ENCODE measurements at places on chromosomes 16 and 17. TPM values are rescaled to one million over a fixed set of nuclear protein-coding genes. Genes with fewer than 3 reads are reported as not detected.

Gene FOXF1
- total RNA-seq = not detected

Gene GRIN2A
- total RNA-seq = not detected

Gene KIF2B
- not detected for total RNA-seq

Gene LMF1
- total RNA-seq = 11.4 TPM

Gene MIS12
- 30.8 TPM for total RNA-seq
